ENCODE measurements at places on chromosomes 5 and 9. TPM values are rescaled to one million over a fixed set of nuclear protein-coding genes. Genes with fewer than 3 reads are reported as not detected.

DNA sequence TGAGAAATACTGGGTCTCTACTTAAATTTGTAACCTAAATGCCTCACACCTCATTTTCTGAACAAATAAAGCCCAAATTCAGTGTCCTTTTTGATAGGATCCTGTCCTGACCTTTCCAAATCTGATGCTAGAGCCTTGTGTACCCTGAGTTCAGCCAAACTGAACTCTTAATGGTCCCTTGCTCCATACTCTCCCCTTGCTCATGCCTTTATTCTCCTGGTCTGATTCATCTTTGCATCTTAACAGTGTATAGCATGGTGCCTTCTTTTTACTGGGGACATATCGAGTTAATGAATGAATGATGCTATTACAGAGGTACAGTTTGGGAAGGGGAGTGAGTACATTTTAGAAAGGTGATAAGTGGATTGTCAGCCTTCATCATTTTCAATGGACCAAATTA lies 9.2 kb downstream of the NSD1 start:
- no peak overlapping the region for H3K4me3 ChIP-seq
- peaks cover 6% of the 10 kb centered on the region for H3K36me3 ChIP-seq
- H3K27me3 ChIP-seq = no peaks in the 10 kb centered on the region
- peak overlapping the region; percentile 8 for H3K27ac ChIP-seq
- peaks cover 31% of the 10 kb centered on the region for H3K4me1 ChIP-seq
- DNase-seq = no peak

GRCh38 chr5:34692786-34693185 lies 36.7 kb downstream of the RAI14 start:
- no peak for DNase-seq
- no peaks in the 10 kb centered on the region for H3K27me3 ChIP-seq
- H3K4me1 ChIP-seq = peaks cover 13% of the 10 kb centered on the region
- no peak overlapping the region for H3K27ac ChIP-seq
- H3K36me3 ChIP-seq = peaks cover 3% of the 10 kb centered on the region

- H3K27ac ChIP-seq = peak overlapping the region; percentile 98
- peaks cover 3% of the 10 kb centered on the region for H3K36me3 ChIP-seq
- H3K4me3 ChIP-seq = peak overlapping the region; percentile 96
- H3K27me3 ChIP-seq = no peaks in the 10 kb centered on the region
- H3K4me1 ChIP-seq = peaks cover 29% of the 10 kb centered on the region
These were observed 1.2 kb downstream of the RAPGEF6 start for GRCh38 chr5:131633830-131634229.

DNA sequence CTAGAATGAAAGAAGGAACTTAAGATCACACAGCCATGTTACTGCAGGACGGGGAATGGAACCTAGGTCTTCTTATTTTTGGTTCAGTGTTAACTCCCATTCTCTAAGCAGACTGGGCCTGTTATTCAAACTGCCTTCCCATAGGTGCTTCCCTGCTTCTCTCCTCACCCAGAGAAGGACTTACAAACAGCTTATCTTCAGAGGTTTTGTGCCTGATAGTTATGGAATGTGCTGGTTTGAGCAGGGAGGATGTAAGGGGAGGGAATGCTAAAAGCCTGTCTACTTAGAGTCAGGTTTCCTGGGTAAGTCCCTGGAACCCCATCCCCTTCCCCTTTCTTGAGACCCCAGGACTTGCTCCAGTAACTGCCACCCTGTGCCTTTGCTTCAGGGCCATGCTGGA lies 4.2 kb upstream of the PSMD5 start:
- no peaks in the 10 kb centered on the region for H3K27me3 ChIP-seq
- peak overlapping the region; percentile 100 for H3K27ac ChIP-seq
- peaks cover 56% of the 10 kb centered on the region for H3K4me1 ChIP-seq
- DNase-seq = no peak
- peaks cover 7% of the 10 kb centered on the region for H3K36me3 ChIP-seq

DNA sequence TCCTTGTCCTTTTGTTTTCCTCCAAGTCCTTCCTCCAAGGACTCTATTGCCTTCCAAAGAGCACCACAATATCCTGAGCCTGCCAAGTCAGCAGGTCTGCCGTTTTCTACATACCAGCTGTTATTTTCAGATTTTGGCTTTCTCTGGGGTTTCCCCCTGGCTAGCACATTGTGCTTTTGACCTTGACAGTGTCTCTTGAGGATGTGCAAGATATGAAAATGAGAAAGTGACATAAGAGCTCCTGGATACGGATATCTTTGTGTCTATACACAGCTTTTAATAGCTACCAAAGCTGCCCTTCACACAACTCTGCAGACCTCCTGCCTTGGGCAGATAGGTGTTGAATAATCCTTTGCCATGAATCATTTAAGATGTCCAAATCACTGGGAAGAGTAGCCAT lies 67.0 kb downstream of the HAPLN1 start:
- no peaks in the 10 kb centered on the region for H3K4me1 ChIP-seq
- no peak overlapping the region for H3K4me3 ChIP-seq
- no peak for DNase-seq

- no peak overlapping the region for H3K4me3 ChIP-seq
- H3K36me3 ChIP-seq = no peaks in the 10 kb centered on the region
- H3K27me3 ChIP-seq = no peaks in the 10 kb centered on the region
- no peak overlapping the region for H3K27ac ChIP-seq
- H3K4me1 ChIP-seq = no peaks in the 10 kb centered on the region
- no peak for DNase-seq
These were observed 34.0 kb downstream of the RPS23 start for GRCh38 chr5:82244151-82244550.

DNA sequence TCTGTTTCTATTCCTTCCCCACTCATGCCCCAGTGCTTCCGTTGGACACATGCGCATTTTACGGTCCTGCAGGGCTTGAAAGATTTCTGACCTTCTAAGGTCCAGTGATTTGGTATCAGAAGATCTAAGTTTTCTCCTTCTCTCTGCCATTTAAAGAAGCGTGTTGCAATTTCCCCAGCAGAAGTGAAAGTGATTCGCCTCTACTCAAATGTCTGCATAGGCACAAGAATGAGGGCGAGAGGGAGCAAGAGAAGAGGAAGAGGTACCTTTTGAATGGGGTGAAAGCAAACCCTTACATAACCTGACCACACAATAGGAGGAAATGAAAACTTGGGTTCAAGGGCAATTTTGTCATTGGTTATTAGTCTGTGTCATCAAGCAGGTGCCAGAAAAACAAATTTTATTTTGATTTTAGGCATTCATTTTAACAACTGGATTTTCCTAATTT lies 31.7 kb upstream of the NR3C1 start:
- peaks cover 40% of the 10 kb centered on the region for H3K4me1 ChIP-seq
- peak overlapping the region; percentile 98 for H3K27ac ChIP-seq
- no peak for DNase-seq
- no peaks in the 10 kb centered on the region for H3K27me3 ChIP-seq
- peak overlapping the region; percentile 97 for H3K4me3 ChIP-seq

DNA sequence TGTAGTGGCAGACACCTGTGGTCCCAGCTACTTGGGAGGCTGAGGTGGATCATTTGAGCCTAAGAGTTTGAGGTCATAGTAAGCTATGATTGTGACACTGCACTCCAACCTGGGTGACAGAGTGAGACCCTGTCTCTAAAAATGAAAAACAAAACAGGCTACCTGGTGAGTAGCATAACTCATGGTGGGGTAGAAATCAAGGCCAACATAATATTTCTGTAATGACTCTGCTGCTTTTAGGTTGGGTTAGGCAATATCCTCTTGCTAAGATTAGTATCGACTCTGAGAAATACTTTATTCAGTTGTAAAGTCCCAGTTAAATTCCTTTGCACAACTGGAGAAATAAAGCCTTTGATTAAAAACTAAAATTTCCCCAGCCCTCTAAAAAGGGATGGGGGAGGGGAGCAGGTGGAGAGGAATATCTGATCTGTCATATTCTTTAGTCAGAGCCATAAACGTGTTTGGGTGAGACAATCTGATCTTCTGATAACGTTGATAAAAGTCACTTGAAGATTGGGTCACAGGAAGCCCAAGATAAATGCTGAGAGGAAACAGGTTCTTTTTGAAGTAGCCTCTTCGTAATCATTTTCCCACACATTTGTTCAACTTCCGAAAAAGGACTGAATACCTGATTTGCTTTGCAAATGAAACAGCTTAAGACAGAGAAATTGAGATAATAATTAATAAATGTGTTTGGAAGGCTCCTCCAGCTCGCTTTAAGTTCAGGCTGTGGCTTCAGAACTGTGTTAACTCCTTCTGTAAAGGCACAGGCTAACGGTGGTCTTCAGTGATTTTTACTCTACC lies 14.9 kb downstream of the IL4 start:
- peaks cover 3% of the 10 kb centered on the region for H3K36me3 ChIP-seq
- DNase-seq = no peak
- peaks cover 23% of the 10 kb centered on the region for H3K4me1 ChIP-seq
- H3K4me3 ChIP-seq = peak overlapping the region; percentile 47
- H3K27ac ChIP-seq = peak overlapping the region; percentile 81
- H3K27me3 ChIP-seq = no peaks in the 10 kb centered on the region

- no peaks in the 10 kb centered on the region for H3K27me3 ChIP-seq
- H3K4me1 ChIP-seq = no peaks in the 10 kb centered on the region
- no peak overlapping the region for H3K27ac ChIP-seq
These were observed 498.6 kb upstream of the TLE4 start for GRCh38 chr9:79073201-79073600.

GRCh38 chr5:19866090-19866450 lies 121.9 kb downstream of the CDH18 start:
- H3K27ac ChIP-seq = no peak overlapping the region
- DNase-seq = no peak
- no peak overlapping the region for H3K4me3 ChIP-seq
- H3K4me1 ChIP-seq = no peaks in the 10 kb centered on the region

DNA sequence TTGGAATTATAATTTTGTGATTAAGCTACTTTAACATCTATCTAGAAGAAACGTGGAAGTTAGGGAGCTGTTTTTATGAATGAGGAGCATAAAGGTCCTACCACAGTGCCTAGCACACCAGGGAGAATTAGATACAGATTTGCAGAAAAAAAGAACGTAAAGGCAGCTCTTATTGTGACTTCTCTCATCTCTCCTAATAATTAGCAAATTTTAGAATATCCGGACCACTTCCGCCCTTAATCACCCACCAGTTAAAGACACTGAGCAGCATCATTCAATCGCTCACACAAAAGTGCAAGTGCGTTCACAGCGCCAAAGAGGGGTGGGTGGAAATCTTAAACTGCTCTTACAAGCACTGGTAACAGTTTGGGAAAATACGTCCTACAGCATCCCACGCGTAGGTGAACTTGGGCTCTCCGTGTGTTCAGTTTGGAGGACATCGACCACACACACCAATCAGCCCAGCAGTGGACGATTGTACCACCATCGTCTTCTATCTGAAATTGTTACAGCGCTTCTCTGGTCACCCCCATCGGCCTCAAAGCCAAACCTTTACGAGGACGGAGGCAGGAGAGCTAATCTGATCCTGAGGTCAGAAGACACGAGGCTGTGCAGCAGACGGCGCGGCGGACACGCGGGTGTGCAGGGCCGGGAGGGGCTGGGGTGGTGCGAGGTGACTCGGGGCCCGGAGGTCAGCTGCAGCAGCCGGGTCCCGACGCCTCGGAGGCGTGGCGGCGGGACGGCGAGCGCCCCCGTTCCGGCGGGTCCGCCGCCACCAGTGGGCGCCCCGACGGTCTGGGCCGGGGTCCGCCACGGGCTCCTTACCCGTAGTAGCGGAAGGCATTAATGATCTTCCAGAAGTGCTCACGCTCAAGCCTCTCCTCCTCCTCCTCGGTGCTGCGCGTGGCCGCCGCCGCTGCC lies 646 bp downstream of the CARNMT1 start:
- H3K36me3 ChIP-seq = no peaks in the 10 kb centered on the region
- peaks cover 26% of the 10 kb centered on the region for H3K4me1 ChIP-seq
- DNase-seq = peak; percentile 43
- H3K4me3 ChIP-seq = peak overlapping the region; percentile 90
- H3K27me3 ChIP-seq = no peaks in the 10 kb centered on the region
- H3K27ac ChIP-seq = peak overlapping the region; percentile 84

DNA sequence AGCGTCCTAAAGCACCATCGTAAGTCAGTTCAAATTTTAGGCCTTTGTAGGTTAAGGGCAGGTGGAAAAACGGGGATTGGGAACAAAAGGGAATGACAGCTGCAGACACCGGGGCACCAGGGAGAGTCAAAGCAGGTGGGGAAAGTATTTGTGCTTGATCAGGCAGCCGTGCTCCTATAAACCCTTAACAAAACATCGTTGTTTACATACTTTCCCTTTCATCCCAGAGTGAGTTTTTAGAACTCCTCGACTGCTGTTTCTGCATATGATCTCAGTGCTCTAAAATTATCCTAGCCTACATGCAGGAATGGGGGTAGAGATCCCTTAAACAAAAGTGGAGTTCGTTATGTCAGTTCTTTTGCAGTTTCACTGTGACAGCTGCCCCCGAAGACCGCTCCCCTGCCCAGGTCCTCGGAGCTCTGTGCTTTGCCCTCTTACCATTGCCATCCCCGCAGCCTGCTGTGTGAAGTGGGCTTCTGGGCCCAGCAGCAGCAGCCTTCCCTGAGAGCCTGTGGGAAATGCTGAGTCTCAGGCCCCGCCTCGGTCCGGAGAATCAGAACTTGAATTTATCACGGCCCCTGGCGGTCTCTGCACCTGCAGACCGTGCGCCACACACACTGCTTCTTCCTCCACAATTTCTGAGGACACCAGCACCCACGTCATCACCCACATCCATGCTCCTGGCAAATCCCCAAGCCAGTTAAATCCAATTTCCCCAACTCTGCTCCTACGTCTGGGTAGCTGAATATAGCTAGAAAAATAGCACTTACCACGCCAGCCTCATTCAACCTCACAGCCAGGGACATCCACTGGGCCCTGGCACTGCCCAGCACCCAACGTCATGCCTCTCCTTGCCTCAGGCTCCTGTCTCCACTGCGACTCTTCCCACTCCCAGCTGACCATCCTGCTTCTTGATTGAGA lies 86.8 kb downstream of the NSUN2 start:
- no peaks in the 10 kb centered on the region for H3K36me3 ChIP-seq
- H3K27me3 ChIP-seq = peaks cover 37% of the 10 kb centered on the region
- no peak overlapping the region for H3K27ac ChIP-seq

DNA sequence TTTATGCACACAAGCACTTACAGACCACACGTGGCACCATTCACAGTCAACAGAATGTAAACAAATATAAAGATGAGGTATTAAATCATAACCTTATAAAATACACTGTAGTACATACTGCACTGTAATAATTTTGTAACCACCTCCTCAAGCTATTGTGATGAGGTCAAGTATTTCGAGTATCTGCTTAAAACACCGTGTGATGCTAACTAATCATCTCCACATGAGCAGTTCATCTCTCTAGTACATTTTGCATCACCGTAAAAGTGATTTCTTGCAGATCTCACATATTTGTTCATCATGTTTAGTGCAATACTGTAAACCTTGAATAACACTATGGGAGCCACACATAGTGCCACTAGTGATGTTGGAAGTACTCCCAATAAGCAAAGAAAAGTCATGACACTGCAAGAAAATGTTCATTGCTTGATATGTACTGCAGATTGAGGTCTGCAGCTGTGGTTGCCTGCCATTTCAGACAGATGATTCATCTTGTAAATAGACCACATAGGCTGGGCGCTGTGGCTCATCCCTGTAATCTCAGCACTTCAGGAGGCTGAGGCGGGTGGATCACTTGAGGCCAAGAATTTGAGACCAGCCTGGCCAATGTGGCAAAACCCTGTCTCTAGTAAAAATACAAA lies 44.3 kb downstream of the FOXB2 start:
- H3K27me3 ChIP-seq = peaks cover 14% of the 10 kb centered on the region
- no peaks in the 10 kb centered on the region for H3K4me1 ChIP-seq
- DNase-seq = no peak
- no peak overlapping the region for H3K4me3 ChIP-seq

Gene EIF4EBP3
- 14.0 TPM for total RNA-seq

Gene ARSI
- not detected for total RNA-seq

Gene PDE6A
- not detected for total RNA-seq

Gene INSYN2B
- not detected for total RNA-seq

Measured in T-helper 17 cell (primary cell).